Epithelial cell of esophagus (primary cell): ENCODE measurements at places on chromosomes 5 and 9.

DNA sequence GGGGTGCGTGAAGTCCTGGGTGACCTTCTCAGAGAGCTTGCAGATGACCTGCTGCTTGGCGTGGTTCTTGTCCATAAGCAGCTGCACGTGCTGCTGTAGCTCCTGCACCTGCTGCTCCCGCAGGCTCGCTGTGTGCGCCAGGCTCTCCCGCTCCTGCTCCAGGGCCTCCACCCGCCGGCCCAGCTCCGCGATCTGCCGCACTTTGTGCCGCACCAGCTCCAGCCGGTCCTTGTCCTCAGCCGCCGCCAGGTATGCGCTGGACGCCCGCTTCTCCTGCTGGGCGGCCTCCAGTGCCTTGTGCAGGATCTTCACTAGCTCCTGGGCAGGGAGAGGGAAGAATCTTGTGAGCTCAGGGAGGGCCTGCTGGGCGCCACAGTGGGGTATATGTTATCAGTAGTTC is 28.5 kb upstream of the CORO2A start:
- DNase-seq, result no peak

- no peak for DNase-seq
These were observed 1.4 kb downstream of the LRSAM1 start for GRCh38 chr9:127452691-127453090.

DNA sequence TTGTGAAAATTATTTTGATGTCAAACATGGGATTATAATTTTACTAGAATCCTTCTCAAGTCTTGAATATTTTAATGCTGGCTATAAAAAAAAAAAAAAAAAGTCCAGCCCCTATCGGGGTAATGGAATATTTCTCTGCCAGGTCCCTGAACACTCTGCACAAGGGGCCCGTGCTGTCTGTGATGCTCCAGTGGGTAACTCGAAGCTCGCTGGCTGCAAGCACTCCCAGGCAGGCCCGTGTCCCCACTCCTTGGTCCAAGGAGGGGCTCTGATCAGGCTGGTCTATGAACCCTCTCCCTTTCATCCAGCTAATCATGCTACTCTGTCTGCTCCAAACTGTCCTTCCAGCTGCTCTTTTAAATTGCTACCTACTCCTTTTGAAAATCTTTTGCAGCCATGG is 180.8 kb downstream of the GAPVD1 start:
- DNase-seq, result no peak

DNA sequence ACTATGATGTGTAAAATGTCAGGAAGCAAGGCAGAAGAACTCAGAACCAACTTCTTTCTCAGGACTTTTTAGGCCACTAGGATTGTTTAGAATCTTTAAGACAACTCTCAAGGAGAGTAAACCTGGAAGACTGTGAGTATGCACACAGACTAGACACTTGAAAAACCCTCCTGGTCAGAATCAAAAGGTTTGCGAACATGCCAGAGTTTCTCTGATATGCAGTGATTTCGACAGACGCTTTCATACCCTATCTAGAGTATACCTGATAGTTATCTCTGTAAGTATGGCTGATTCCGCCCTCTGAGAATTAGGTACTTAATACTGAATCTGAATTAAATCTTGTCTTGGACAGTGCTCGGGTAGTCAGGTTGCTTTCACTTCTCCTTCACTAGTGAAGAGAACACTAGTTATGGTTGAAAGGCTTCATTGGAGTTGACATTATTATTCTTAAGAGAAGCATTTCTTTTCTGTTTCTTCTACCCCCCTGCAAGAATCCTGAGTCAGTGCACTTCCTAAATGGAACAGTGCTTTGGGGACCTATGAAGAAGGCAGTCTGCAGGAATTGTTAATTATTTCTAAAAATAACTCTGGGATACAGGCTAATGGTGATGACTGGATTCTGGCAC is 158.1 kb downstream of the HACD4 start:
- no peak for DNase-seq

GRCh38 chr5:173643964-173644363 is 27.5 kb upstream of the BOD1 start:
- no peak for DNase-seq

DNA sequence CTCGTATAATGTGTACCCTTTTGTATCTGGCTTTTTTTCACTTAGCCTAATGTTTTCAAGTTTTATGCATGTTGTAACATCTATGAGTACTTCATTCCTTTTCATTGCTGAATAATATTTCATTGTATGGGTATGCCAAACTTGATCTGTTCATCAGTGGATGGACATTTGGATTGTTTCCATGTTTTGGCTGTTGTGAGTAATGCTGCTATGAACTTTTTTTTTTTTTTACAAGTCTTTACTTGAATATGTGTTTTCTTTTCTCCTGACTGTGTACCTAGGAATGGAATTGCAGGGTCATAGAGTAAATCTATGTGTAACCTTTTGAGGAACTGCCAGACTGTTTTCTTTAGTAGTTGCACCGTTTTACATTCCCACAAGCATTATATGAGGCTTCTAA is 52.4 kb downstream of the MTREX start:
- DNase-seq, result peak; percentile 81

DNA sequence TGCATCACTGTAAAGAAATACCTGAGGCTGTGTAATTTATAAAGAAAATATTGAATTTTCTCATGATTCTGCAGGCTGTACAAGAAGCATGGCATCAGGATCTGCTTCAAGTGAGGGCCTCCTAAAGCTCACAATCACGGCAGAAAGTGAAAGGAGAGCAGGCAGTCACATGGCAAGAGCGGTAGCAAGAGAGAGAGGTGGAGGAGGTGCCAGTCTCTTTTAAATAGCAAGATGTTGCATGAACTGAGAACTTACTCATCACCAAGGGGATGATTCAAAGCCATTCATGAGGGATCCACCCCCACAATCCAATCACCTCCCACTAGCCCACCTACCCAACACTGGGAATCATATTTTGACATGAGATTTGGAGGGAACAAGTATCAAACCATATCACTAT is 184.5 kb upstream of the PAPPA start:
- peak; percentile 61 for DNase-seq

DNA sequence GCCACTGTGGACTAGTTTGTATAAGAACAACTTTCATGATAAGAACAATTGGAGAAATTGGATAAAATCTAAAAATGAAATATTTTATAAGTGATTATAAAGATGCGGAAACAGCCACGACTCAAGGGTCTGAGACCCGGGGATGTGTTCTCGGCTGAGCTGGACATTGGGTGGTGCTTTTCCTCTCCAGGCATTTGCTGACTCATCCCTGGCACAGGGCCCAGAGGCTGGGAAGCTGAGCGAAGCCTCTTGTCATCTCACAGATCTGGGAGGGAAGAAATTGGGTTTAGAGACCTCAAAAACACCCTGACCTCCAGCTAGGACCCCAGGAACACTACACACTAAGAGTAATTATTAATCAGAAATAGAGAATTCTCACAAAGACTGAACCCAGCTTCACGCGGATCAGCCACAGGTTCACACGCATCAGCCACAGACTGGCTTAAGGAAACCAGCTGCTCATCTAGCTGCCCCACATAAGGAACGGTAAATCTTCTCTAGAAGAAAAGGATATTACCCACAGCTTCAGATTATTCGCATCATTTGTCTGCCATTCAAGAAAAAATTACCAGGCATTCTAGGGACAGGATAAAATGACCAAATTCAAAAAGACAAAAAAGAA is 2.8 kb upstream of the OR2V1 start:
- DNase-seq, result peak; percentile 79

DNA sequence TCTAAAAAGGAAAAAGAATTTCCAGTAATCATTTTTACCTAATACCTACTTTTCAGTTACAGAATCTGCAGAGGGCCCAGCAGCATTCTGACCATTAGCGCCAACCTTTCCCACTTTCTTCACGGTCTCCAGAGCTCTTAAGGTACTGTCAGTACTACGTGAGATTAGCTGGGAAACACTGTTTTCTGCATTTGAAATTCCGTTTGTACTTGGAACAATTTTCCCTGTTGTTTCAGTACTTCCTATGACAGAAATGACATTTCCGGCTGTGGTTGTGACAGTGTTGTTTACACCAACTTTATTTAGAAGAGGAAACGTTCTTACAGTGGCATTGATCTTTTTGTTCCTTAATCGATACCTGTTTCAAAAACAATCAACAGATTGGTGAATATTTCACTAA is 36.9 kb upstream of the PDCL start:
- no peak for DNase-seq

DNA sequence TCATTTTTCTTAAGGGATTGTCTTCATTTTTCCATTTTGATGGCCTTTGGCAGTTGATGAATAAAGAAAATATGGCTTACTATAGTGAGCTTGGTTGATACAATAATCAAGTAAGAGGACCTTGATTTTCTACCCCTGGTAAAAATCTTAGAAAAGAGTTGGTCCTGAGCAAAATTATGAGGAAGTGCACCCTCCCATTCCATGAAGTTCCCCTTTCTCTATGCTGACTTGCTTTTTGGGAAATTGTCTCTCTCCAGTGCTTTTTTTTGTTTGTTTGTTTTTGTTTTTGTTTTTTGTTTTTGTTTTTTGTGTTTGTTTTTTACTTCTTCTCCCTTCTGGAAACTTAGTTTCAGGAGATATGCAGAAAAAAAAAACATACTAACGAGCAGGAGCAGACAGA is 449.2 kb upstream of the ACTBL2 start:
- no peak for DNase-seq

DNA sequence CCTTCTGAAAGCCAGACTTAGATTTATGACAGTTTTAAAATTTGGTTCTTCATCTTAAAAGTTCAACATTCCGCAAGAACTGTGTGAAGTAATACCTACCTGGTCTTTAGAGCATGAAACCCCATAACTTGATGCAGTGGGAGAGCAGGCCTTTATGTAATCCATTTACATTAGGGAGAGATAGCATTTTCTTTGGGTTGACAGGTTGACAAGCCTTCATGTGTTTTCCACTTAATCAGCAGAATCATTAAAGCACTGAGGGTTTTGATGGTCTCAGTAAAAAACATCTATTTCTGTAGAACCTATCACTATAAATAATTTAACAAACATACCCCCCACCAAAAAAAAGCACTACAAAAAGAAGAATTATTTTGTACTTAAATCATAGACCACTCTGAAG is 121.6 kb upstream of the KIF2A start:
- no peak for DNase-seq

GRCh38 chr9:105419816-105420597 is 27.8 kb upstream of the FSD1L start:
- DNase-seq, result no peak

DNA sequence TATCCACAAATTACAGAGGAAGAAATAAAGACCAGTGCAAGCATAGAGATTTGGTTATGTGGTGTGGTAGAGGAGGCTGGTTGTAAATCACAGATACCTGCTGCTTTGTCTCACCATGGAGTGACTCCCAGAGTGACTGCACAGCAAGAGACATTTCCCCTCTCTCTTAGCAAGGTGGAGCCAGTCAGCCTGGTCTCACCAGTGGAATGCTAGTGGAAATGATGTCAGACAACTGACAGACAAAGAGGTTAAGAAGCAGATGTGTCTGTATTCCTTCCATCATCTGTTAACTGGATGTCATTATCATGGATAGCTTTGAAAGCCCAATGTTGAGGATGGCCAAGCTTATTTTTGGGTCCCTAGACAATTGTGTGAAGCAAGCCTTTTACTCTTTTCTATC is 509.4 kb upstream of the SEMA6A start:
- peak; percentile 4 for DNase-seq

GRCh38 chr9:76573905-76574760 is 115.2 kb downstream of the GCNT1 start:
- DNase-seq, result no peak

GRCh38 chr9:23821375-23822181 is 4.5 kb downstream of the ELAVL2 start:
- DNase-seq, result peak; percentile 69

- no peak for DNase-seq
These were observed 131.1 kb downstream of the WDR41 start for GRCh38 chr5:77360973-77361372.

GRCh38 chr5:68134033-68134668 is 81.4 kb upstream of the PIK3R1 start:
- peak; percentile 57 for DNase-seq

DNA sequence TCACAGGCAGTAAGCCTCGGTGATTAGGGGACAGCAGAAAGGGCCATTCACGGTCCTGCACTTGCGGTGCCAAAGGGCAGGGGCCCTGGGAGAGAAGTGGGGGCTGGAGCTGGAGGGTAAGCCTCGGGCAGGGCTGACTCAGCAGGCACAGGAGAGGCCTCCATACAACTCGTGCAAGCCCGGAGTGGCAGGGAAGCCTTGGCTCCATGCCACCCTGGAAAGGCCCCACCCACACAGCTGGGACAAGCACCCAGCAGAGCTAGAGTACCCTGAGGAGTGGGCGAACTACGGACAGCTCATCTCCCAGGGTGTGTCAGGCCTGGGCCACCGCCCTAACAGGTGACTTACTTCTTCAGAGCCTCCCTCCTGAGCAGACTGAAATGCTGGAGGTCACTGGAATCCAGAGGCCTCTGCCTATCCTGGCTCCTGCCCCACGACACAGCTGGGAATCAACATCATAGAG is 5.6 kb upstream of the CAMK2A start:
- peak; percentile 96 for DNase-seq

DNA sequence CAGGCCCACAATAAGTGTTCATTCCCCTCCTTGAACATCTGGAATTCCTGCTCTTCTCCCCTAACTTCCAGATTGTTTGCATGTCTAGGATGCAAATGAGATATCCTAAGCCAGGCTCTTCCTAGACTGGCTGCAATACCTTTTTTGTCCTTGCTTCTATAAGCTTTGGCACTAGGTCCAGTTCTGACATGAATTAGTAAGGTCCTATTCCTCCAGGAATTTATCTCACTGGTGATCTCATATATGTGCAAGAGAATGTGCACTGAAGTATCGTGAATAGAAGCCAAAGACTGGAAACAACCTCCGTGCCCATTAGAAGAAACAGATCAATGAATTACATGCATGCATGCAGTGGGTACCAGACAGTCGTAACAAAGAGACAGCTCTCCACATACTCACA is 25.2 kb downstream of the DUSP1 start:
- peak; percentile 54 for DNase-seq

GRCh38 chr5:136057401-136058038 is 28.7 kb downstream of the TGFBI start:
- DNase-seq, result no peak

GRCh38 chr9:136326761-136327303 is 507 bp upstream of the GPSM1 start:
- DNase-seq, result no peak

GRCh38 chr5:493758-494157 is 30.5 kb downstream of the SLC9A3 start:
- DNase-seq, result no peak
